Mesenchymal stem cell (in vitro differentiated cells and primary cell): ENCODE measurements at places on chromosomes 5 and 9.

- DNase-seq: no peak
These were observed 435.4 kb upstream of the GRAMD2B start for GRCh38 chr5:125987677-125988255.

DNA sequence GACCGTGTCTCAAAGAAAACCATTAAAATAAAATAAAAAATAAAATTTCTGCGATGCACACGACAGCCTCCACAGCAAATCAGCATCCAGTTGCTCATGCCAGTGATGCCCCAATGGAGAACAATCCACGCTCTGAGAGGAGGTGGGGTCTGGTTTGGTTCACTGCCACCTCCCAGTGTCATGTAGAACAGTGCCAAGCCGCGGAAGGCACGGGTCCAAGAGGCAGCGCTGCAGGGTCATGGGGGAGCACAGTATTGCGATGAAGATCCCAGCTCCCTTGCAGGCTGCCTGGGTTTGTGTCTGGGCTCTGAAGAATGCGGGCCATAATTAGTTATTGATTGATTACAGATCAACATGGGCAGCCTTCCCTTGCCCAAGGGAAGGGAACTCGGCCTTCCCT is 6.1 kb upstream of the CACFD1 start:
- no peak for DNase-seq

DNA sequence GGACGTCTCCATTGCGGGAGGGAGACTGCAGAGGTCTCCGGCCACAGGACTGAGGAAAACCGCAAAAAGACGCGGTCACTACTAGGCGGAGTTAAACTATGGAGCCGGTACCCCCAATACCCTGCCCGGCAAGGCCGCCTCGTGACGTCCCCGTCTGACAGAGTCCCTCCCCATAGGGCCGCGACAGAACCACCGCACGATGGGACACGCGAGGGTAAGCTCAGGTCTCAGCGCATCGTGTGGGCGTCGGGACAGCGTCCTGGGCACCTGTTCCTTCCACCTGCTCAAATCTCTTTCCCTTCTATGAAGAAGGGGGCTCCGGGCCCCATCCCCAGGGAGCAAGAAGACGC is 35.2 kb upstream of the GLDC start:
- DNase-seq: peak; percentile 76

DNA sequence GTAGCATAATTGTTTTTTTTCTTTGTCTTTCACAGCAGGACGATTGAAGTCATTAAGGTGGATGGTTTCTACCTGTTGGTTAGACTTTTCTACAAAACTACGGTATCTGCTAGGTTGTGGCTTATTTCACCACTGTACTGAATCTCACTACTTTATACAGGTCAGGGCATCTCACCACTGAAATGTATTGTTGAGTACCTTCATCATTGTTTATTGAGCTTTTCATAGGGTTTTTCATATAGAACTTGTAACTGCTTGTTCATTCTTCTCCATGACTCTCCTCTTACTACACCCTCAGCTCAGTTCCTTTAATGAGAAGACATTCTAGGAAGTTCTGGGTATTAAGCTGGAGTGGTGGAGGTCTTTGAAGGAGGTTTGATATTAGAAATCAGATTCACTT is 75.1 kb downstream of the PAM start:
- DNase-seq: no peak

GRCh38 chr9:81890104-81890503 is 38.1 kb upstream of the SPATA31D4 start:
- no peak for DNase-seq

GRCh38 chr9:129671065-129671464 is 5.6 kb downstream of the PRRX2 start:
- no peak for DNase-seq

DNA sequence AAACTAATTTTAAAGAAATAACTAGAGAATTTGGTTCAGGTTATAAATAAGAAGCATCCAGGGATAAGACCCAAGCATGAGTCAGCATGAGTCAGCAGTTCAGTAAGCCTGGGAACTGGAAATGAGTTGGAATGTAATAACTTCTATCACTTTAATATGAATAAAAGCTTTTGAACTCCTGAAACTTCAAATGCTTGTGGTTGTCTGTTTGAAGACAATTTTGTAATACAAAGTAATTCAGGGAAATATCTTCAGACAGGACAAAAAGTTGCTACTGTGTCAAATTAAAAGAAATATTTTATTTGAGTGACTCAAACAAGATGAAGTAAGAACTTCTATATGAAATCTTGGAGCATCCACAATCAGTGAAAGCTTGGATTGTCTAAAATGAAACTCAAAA is 331.2 kb upstream of the DAB2 start:
- peak; percentile 90 for DNase-seq

DNA sequence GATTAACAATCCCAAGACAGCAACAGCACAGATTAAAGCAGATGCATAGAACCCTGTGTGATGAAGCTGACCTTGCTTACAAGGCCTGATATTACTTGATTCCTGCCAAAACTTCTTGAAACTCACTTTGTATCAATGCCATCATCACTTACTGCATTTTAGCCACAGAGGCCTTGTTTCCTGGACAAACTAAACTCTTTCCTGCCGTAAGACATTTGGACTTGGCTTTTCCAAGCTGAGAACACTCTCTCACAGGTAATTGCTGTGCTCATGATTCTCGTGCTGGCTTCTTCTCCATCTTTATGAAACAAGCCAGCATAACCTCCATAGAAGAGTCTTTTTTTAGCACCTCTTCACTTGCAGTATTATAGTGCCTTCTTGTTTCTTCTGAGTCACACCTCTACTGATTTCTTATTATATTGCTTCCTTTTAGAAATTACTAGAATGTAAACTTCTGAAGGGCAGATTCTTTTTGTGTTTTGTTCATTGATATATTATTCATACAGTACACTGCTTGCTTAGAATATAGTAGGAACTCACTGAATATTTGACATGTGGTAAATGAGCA is 456.5 kb upstream of the ZNF608 start:
- no peak for DNase-seq

DNA sequence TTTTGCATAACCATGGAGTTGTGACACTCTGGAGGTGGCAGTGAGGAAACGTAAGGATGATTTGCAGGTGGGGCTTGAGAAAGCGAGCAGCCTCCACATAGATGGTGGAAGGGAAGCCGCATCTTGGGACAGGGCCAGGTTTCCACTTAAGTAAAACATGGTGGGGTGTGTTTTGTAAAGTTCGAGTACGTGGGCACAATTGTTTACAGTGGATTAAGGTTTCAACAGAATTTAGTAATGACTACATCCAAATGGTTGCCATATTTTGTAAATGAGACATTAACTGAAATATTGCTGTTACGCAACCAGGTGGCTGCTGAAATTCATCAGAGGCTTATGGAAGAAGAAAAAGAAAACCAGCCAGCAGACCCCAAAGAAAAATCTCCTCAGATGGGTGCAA is 85.4 kb upstream of the IL7R start:
- DNase-seq: peak; percentile 86

GRCh38 chr5:116898917-116899316 is 324.3 kb upstream of the SEMA6A start:
- no peak for DNase-seq

GRCh38 chr9:14903040-14903439 is 7.2 kb downstream of the FREM1 start:
- DNase-seq: no peak

DNA sequence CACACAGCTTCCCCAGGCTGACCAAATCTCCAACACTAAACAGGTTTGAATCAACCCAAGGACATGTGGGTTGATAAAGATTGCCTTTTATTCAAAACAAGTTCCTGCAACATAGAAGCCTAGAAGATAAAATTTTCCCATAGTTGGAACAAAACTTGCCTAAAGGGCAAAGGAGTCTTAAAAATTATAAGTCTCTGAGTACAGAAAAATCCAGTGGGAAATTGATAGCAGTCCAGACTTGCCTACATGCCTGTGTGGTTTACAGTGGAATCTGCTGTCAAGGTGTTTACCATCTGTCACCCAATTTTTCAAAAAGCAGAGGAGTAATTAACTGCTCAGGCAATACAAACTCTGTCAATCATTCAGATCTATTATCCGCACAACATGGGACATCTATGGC is 168.2 kb downstream of the PPP2R2B start:
- DNase-seq: no peak

DNA sequence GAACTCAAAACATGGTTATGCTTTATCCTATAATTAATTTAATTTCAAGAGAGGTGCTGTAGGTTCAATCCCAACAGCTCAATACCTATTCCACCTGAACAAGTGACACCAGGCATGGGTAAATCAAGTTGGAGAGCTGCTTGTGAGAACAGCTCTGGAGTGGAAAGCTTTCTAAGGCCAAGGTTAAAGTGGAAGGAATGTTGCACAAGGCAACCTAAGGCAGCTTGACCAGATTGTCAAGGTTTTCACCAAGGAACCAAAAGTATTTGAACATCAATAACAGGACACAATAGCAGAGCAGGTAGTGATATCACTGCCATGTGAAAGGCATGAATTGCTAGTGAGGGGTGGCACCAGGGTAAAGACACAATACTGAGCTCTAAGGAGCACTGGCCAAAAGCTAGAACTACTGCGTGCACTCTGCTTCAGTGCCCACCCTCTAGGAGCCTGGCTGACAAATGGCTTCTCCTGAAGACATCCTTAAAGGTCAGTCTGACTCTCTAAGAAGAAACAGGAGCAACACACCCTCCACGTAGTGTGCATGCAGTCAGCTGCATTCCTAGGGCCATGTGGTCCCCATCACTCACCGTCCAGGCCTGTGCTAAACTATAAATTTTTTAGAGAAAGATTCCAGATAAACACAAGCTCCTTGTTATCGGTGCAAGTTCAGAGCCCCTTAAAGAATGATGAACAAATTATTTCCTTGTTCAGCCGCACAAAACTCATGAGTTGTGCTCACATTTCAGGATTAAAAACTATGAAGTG is 677.7 kb upstream of the KLF4 start:
- DNase-seq: peak; percentile 25

GRCh38 chr5:160643616-160644240 is 208.3 kb downstream of the ATP10B start:
- no peak for DNase-seq

DNA sequence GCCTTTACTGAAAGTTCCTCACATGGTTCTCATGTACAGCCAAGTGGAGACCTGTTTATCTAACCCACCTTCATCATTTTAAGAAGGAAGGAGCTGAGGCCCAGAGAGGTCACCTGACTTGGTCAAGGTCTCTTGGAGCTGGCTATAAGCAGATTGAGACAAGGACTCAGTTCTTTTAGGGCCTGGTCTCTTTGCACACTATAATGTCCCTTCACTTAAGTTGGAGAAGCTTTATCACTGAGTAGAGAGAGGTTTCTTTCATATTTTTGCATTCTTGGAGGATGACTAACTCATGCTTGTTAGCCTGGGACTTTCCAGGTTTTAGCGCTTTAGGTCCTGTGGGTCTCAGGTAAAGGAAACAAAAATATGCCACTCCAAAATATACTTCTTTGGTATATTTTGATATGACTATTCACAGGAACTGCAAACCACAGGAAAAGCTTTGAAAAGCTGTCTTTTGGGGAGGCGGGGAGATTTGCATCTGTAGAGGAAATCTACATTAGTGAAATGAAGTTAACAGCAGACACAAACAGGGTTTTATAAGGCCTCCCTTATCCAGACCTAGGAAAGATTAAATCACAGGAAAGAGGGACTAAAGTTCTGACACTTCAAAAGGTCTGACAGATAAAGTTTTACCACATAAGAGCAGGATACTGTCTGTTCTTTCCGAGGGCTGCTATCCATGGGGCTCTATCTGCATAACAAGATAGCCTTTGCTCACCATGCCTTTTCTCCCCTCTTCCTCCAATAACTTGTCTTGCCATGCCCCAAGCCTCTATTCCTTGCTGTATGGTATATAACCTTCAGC is 95.8 kb upstream of the ANKRD55 start:
- peak; percentile 68 for DNase-seq

GRCh38 chr5:34469971-34470370 is 186.2 kb upstream of the RAI14 start:
- DNase-seq: no peak

GRCh38 chr9:98654247-98654646 is 54.5 kb downstream of the GABBR2 start:
- DNase-seq: no peak

DNA sequence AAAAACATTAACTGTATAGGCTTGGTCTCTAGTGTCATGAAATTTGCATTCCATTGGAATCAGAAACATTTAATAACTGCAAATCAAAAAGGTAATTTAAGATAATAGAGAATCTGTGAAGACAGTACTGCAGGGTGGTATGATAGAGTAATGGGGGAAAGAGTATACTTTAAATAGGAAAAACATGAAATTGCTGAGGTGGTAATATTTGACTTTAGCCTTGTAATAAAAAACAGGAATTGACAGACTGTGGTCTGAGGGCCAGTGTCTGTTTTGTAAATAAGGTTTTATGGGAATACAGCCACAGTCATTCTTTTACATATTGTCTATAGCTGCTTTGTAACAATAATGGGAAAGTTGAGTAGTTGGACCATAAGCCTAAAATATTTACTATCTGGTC is 162.3 kb downstream of the RANBP17 start:
- no peak for DNase-seq

GRCh38 chr5:27474395-27474794 is 436.0 kb upstream of the CDH9 start:
- no peak for DNase-seq

- DNase-seq: no peak
These were observed 144.4 kb upstream of the IRX2 start for GRCh38 chr5:2895876-2896275.

- DNase-seq: no peak
These were observed 215.7 kb downstream of the ICE1 start for GRCh38 chr5:5638211-5638610.

DNA sequence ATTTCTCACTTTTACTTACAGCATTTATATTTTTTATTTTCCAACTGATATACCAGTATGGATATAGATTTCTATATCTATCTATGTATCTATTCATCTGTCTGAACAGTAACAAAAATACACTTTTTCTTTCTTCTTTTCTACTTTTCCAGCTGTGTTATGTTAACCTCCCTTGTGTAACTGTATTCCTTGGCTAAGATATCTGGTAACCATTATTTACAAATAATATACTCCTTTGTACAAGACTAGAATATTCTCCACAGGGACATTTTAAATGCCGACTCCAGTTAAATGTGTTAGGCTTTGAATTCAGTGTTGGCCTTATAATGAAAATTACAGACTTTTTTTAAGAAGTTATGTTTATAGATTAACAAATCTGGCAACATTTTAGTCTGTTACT is 168.7 kb downstream of the XRCC4 start:
- no peak for DNase-seq

GRCh38 chr5:72540759-72541438 is 33.7 kb upstream of the ZNF366 start:
- no peak for DNase-seq

- peak; percentile 72 for DNase-seq
These were observed 373 bp downstream of the FBXW5 start for GRCh38 chr9:136944212-136944518.

DNA sequence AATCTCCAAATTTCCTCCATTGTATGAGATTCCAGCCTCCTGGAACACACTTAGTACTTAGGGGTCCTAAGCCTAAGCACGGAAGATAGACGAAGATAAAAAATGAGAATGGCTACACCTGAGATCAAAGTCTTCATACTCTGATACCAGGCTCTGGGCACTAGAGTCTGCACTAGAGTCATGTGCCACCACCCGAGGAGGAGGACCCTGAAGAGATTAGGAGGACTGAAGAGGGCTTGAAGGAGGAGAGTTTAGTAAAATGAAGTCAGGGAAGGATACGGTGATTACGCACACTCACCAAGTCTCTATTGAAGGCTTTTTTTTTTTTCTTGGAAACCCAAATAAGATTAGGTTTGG is 573 bp upstream of the SPATA24 start:
- DNase-seq: no peak
